ENCODE measurements at places on chromosomes 12 and 14.

DNA sequence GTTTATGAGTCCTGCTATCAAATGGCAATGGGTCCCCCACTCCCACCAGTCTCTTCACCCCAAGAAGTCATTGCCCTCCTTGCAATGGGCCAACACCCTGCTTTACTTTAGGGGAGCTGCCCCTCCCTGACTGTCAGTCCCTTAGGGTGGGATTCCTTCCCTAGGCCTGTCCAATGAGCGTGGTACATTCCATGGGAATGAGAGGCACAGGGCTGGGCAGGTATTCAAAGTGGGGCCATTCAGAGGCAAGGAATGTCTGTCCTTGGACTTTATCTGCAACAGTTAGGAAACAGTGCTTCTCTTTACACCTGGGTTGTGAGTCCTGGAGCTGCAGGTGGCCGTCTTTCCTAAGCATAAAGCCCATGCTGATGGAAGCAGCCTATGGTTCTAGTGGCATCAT is 40.8 kb downstream of the TMEM132C start:
- DNase-seq, result no peak

DNA sequence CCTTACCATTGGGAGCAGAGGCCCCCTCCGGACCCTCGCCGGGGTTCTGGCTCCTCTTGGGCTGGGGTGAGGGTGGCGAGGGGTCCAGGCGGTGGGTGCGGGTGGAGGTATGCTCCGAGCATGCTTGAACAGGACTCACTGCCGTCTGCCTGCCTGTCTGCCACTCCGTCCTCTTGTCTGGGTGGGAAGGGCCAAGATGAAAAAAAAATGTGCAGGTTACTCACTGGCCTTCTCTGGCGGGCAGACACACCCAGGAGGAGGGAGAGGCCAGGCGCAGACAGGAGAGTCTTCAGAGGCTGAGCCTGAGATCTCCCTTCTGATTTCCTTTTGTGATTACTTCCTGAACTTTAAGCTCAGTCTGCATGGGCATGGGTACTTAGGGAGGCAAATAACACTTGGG is 76.1 kb downstream of the STON2 start:
- DNase-seq, result no peak

DNA sequence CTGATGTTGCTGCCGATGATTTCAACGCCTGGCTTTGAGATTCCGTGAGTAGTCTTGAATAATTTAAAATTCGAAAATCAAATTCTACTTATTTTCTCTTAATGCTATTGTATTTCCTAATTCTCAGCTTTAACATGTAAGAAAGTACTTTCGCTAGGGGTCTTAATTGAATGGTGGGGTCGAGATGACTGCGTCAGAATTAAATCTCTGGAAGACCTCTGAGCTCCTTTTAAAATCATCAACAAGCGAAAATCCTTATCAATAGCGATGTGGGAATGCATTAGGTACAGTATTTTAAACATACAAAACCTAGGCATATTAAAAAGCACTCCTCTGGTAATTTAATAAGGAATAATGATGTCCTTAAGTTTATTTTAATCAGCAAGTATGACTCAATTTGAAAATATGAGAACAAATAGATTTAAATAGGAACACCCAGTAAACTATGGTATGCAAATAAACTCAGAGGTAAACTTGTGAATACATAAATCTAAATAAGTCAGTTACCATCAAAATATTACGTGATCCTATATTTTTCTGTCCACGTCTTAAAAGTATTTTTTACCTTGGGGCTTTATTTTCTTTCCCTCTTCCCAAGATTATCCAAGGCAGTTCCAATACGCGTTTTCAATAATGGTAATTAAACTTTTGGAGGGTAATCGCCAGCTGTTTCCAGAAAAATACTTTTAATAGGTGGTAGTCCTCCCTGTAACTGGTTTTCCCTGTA is 1.4 kb downstream of the FOXA1 start:
- no peak for DNase-seq

- DNase-seq, result no peak
Measured at GRCh38 chr14:76181546-76181945, 29.8 kb downstream of the GPATCH2L start.

- DNase-seq, result no peak
Measured at GRCh38 chr12:4490973-4491372, 45.4 kb upstream of the FGF6 start.

All from NCI-H2081 treated with DMSO at 0.1 percent for 48 hours (cell line).